ENCODE measurements at places on chromosomes 3 and 15. TPM values are rescaled to one million over a fixed set of nuclear protein-coding genes. Genes with fewer than 3 reads are reported as not detected.

- DNase-seq: no peak
- no peaks in the 10 kb centered on the region for H3K36me3 ChIP-seq
- no peak overlapping the region for H3K4me3 ChIP-seq
- H3K27ac ChIP-seq: no peak overlapping the region
These were observed 21.2 kb upstream of the NRG4 start for GRCh38 chr15:76033438-76033837.

DNA sequence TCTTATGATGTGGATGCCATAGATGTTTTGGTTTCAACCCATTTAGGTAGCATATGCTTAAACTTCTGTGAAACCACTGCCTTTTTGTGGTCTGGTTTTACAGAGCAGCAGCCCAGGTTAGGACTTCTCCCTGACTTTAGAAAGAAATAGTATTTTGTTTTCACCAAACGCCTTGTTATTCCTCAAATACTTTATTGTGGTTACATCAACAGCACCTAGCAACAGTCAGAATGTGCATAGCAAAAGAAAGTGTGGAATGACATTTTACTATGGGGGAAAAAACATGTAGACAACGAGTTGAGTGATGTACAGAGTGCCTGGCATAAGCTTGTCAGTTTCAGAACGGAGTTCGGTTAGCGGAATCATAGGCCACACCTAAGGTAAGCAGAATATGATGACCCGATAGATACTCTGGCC lies 159.2 kb downstream of the TPRG1 start:
- no peak overlapping the region for H3K27ac ChIP-seq
- H3K4me3 ChIP-seq: no peak overlapping the region
- H3K4me1 ChIP-seq: peaks cover 4% of the 10 kb centered on the region
- no peak for DNase-seq
- H3K27me3 ChIP-seq: no peaks in the 10 kb centered on the region

DNA sequence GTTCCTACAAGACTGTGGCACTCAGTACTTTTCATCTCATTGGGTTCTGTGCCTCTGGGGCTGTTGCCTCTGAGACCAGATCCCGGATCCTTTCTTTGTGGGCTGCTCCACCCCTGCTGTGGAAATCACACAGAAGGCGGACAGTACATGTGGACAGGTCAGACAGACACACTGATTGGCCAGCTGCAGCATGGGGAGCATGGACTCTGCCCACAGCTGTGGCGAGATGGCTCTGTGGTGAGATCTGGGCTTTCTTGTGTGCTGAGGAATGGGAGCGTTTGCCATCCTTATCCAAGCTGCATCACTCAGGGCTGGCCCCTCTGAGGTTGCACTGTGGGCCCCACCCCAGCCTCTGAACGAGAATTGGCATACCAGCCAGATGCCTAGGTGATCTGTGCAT lies 147.0 kb downstream of the APBA2 start:
- peak overlapping the region; percentile 66 for H3K4me3 ChIP-seq
- peak overlapping the region; percentile 85 for H3K27ac ChIP-seq
- peaks cover 21% of the 10 kb centered on the region for H3K36me3 ChIP-seq
- H3K4me1 ChIP-seq: peaks cover 91% of the 10 kb centered on the region
- DNase-seq: no peak

GRCh38 chr3:48655606-48656005 lies 7.1 kb downstream of the CELSR3 start:
- H3K4me3 ChIP-seq: peak overlapping the region; percentile 73
- no peaks in the 10 kb centered on the region for H3K36me3 ChIP-seq
- H3K27ac ChIP-seq: peak overlapping the region; percentile 68
- H3K4me1 ChIP-seq: no peaks in the 10 kb centered on the region
- H3K27me3 ChIP-seq: peaks cover 14% of the 10 kb centered on the region

GRCh38 chr15:52790169-52790708 lies at the start of gene ONECUT1:
ONECUT1 (minus strand) TSS chr15:52790336; CDS start chr15:52789884, 452 bp downstream.
- no peak within 1 kb of the TSS for H3K27ac ChIP-seq
- H3K36me3 ChIP-seq: no peaks in the 10 kb centered on the region
- peak within 1 kb of the TSS; percentile 65 for H3K4me3 ChIP-seq
- H3K4me1 ChIP-seq: peaks cover 3% of the 10 kb centered on the region
- H3K27me3 ChIP-seq: peaks cover 7% of the 10 kb centered on the region

GRCh38 chr3:168269001-168269400 lies 173.3 kb upstream of the GOLIM4 start:
- no peak overlapping the region for H3K27ac ChIP-seq
- DNase-seq: no peak
- H3K36me3 ChIP-seq: no peaks in the 10 kb centered on the region
- H3K27me3 ChIP-seq: peaks cover 2% of the 10 kb centered on the region
- no peak overlapping the region for H3K4me3 ChIP-seq
- no peaks in the 10 kb centered on the region for H3K4me1 ChIP-seq

DNA sequence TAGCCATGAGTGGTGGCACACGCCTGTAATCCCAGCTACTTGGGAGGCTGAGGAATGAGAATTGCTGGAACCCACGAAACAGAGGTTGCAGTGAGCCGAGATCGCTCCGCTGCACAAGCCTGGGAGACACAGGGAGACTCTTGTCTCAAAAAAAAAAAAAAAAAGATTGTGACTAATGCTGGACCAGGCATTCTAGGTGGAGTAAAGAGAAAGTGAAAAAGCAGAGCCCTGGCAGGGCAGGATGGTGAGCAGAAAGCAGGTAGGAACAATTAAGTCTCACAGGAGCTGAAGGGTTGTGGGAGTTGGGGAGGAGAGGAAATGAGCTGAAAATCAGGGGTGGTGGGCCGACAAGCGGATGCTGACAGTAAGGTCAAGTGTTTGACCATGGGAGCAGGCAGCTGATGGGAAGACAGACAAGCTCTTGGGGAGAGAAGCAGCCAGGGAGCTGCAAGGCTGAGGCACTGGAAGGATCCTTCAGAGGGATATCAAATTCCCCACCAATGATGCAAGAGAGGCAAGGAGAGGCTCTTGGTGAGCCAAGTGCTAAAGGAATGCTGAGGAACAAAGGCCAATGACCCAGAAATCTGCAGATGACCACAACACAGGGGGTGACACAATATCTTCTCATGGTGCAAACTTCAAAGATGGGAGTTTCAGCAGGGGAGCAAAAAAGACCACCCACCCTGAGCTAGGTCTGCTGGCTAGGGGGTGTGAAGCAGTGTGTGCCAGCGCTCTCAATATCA lies 251.1 kb downstream of the ULK4 start:
- no peaks in the 10 kb centered on the region for H3K4me1 ChIP-seq
- H3K4me3 ChIP-seq: no peak overlapping the region
- no peak for DNase-seq

GRCh38 chr15:92747047-92747446 lies 91.5 kb upstream of the FAM174B start:
- no peak overlapping the region for H3K27ac ChIP-seq
- H3K4me3 ChIP-seq: no peak overlapping the region
- DNase-seq: no peak
- H3K4me1 ChIP-seq: no peaks in the 10 kb centered on the region
- H3K27me3 ChIP-seq: no peaks in the 10 kb centered on the region

- no peaks in the 10 kb centered on the region for H3K36me3 ChIP-seq
- H3K4me3 ChIP-seq: no peak overlapping the region
- H3K27ac ChIP-seq: no peak overlapping the region
These were observed 57.1 kb downstream of the CALML4 start for GRCh38 chr15:68148039-68148438.

GRCh38 chr3:71441925-71442651 lies 141.4 kb downstream of the FOXP1 start:
- peaks cover 97% of the 10 kb centered on the region for H3K4me1 ChIP-seq
- H3K36me3 ChIP-seq: no peaks in the 10 kb centered on the region
- peak overlapping the region; percentile 80 for H3K4me3 ChIP-seq
- peak overlapping the region; percentile 98 for H3K27ac ChIP-seq

DNA sequence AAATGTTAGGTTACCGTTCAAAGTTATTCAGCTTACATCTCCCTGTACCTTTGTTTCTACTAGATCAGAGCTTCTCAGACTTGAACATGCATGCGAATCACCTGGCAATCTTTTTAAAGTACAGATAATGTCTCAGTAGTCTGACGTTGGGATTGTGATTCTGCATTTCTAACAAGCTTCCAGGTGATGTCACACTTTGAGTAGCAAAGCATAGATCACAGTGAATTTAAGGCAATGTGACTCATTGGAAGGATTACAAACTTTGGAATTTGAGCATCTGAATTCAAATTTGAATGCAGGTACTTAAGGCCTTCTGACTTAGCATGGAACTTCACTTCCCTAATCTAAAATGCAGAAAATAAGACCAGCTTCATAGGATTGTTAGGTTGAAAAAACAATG lies 10.8 kb upstream of the ZMAT3 start:
- H3K4me1 ChIP-seq: no peaks in the 10 kb centered on the region
- no peak for DNase-seq
- peaks cover 6% of the 10 kb centered on the region for H3K27me3 ChIP-seq
- no peaks in the 10 kb centered on the region for H3K36me3 ChIP-seq
- H3K27ac ChIP-seq: no peak overlapping the region
- H3K4me3 ChIP-seq: no peak overlapping the region

DNA sequence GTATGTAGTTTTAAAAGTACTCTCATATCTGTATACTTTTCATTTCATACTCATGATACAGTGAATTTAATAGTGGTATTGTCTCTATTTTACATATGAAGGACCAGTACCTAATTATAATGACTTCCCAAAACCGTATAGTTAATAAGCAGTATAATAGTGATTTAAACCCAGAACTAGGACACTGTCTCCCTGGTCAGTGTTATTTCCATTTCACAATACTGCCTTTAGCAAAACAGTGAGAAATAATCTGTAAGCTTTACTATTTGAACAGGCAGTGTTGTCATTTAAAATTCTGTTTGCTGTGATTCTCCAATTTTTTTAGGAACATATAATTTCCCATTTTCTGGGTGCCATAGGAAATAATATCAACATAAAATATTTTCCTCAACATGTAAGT lies 116.2 kb downstream of the TCF12 start:
- H3K4me1 ChIP-seq: peaks cover 83% of the 10 kb centered on the region
- no peaks in the 10 kb centered on the region for H3K36me3 ChIP-seq
- no peak for DNase-seq
- peaks cover 3% of the 10 kb centered on the region for H3K27me3 ChIP-seq
- no peak overlapping the region for H3K4me3 ChIP-seq

GRCh38 chr3:21893242-21893641 lies 142.2 kb upstream of the ZNF385D start:
- H3K4me1 ChIP-seq: no peaks in the 10 kb centered on the region
- no peak overlapping the region for H3K27ac ChIP-seq
- H3K4me3 ChIP-seq: no peak overlapping the region
- peaks cover 3% of the 10 kb centered on the region for H3K36me3 ChIP-seq

DNA sequence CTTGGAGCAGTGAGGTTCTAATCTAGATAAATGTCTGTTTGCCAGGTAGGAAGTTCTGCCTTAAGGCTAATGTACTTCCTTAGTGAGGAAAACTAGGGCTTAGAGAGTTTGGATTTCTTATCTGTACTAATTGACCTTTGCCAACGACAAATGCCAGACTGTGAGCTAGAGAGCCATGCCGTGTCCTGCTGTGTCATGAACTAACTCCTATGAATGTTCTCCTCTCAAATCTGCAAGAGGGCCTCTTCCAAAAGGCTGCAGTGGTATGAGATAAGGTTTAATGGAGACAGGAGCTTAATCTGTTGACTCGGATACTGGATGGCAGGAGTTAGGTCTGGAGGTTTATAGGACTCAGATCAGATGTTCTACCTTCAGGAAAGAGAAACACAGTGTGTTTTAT lies 524.9 kb downstream of the NTRK3 start:
- no peak for DNase-seq
- no peak overlapping the region for H3K4me3 ChIP-seq
- H3K27ac ChIP-seq: no peak overlapping the region
- H3K27me3 ChIP-seq: peaks cover 4% of the 10 kb centered on the region

- no peaks in the 10 kb centered on the region for H3K27me3 ChIP-seq
- H3K36me3 ChIP-seq: no peaks in the 10 kb centered on the region
- no peaks in the 10 kb centered on the region for H3K4me1 ChIP-seq
- H3K4me3 ChIP-seq: no peak overlapping the region
- no peak for DNase-seq
- H3K27ac ChIP-seq: no peak overlapping the region
These were observed 77.9 kb upstream of the IGSF10 start for GRCh38 chr3:151538456-151539393.

DNA sequence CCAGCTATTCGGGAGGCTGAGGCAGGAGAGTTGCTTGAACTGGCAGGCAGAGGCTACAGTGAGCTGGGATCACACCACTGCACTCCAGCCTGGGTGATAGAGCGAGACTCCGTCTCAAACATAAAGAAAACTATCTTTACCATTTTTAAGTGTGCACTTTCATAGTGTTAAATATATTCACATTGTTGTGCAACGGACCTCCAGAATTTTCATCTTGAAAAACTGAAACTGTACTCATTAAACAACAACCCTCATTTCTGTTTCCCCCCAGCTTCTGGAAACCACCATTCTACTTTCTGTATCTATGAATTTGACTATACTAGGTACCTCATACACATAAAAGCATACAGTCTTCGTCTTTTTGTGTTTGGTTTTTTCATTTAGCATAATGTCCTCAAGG lies 375.1 kb downstream of the SHQ1 start:
- H3K36me3 ChIP-seq: no peaks in the 10 kb centered on the region
- no peaks in the 10 kb centered on the region for H3K4me1 ChIP-seq

DNA sequence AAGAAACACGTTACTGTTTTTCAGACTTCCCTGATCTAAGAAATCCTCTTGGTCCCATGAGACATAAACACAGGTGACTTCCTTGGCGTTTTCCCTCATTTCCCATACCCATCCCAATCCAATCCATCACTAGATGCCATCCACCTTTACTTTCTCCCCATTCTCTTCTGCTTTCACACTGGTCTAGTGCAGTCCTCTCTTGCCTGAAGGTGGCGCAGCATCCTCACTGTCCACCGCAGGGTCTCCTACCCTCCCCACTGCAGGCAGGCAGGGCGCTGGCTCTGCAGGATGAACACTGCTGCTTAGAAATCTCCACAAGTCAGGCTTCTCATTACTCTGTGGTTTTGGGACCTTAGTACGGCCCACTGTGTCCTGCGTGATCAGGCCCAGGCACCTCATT lies 58.2 kb downstream of the RAB7A start:
- H3K36me3 ChIP-seq: no peaks in the 10 kb centered on the region
- peaks cover 82% of the 10 kb centered on the region for H3K4me1 ChIP-seq
- H3K4me3 ChIP-seq: no peak overlapping the region
- DNase-seq: no peak

DNA sequence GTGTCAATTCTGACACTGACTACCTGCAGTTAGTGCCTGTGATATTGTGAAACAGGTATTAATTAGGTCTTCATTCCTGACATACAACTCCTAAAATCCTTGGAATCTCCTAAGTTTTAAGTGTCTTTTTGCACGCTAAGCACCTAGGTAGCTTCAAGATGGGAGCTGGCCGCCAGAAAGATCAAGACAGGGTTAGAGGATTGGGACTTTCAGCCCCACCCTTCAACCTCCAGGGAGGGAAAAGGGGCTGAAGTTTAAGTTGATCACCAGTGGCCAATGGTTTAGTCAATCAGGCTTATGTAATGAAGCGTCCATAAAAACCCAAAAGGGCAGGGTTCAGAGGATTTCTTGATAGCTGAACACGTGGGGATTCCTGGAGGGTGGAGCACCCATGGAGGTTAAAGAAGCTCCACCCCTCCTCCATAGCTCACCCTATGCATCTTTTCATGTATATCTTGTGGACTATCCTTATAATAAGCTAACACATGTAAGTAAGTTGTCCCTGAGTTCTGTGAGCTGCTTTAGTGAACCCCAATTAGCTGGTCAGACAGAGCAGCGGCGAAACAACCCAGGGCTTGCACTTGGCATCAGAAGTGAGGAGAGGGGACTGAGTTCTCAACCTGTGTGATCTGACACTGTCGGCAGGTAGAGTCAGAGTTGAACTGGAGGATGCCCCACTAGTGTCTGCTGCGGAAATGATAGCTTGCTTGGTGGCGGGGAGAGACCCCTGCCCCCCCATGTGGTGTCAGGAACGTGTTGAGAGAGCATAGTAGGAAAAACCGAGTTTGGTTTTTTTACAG lies 12.8 kb upstream of the SRP14 start:
- H3K4me1 ChIP-seq: peaks cover 64% of the 10 kb centered on the region
- peak overlapping the region; percentile 54 for H3K27ac ChIP-seq
- H3K36me3 ChIP-seq: no peaks in the 10 kb centered on the region
- H3K4me3 ChIP-seq: no peak overlapping the region
- peaks cover 2% of the 10 kb centered on the region for H3K27me3 ChIP-seq

IL20RB gene
- polyA plus RNA-seq: 0.73 TPM

CHRD gene
- polyA plus RNA-seq: not detected

All from immature natural killer cell (primary cell).